ENCODE measurements at places on chromosomes 7 and 10.

DNA sequence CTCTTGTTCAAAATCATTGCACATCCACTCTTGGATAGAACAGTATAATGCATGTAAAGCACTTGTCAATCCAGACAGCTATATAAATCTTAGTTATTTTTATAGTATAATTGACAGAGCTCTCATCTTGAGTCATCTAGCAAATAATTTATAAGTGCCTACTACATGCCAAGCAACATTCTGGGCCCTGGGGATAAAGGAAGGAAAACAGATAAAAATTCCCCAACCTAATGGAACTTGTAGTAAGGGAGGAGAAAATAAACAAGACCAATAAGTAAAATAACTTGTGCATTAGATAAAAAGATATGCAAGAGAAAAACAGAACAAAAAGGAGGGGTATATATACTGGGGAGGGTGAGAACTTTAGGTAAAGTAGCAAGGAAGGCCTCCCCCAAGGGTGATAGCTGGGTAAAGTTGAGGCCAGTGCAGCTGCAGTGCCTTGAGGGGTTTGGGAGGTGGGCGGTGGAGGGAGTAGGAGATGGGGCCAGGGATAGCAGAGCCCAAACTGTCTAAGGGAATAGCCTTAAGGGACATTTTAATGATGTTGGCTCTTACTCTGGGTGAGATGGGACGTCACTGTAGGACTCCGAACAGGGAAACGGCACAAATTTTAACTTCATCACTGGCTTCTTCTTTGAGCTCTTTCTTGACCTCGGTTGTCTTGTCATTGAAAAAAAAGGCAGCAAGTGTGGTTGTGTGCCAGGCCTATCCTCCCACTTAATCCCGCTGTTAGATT is 79.3 kb upstream of the SEC61G start:
- DNase-seq: no peak

DNA sequence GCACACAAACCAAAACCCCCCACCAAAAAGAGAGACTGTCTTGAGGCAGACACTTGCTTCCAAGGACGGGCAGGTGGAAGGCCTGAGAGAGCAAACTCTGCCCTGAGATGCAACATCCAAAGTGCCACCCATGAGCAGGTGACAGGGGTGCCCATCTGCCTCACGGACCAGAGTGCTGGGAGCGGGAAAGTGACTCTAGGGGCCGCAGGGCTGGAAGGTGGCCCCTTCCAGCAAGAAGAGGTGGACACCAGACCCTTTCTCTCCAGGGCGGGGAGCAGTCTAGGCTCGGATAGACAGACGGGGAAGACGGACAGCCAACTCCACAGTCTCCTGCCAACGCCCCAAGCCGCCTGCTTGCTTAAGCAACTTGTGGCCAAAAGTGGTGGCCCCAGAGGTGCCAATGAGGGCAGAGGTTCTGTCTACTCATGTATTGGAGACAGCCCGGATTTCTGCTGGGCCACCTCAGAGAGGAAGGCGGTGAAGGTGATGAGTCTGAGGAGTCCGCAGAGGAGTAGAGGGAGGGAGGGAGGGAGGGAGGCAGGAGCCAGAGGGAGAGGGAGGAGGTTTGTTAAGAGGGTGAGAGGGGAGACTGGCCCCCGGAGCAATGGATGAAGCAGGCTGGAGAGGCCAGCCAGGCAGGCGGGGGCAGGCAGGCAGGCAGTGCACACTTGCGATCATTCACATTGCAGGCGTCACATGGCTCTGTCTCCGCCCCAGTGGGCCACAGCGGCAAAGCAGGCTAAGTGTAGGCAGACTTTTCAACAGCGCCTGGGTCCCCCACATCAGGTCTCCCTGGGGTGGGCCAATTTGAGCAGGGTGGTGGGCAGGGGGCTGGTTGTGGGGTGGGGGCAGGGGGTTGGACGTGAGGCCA is 65.6 kb downstream of the SLC29A4 start:
- no peak for DNase-seq

DNA sequence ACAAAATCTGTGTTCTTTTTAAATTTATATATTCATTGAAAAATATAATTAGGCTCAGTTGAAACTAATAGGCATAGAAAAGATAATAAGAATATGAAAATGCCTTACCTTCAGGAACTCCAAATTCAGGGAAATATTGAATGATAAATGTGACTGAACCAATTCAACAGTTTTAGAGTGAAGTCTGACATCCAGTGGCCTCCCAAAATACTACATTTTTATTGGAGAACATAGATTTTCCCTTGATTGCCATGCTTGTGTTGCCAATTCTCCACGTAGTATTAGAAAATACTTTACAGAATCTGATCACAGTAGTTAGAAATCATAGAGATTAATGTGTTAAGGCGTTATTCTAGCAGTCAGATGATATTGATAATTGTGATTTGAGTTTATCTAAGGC is 1246.7 kb downstream of the GATA3 start:
- DNase-seq: no peak

- no peak for DNase-seq
Measured at GRCh38 chr7:112452102-112452888, 2.0 kb downstream of the IFRD1 start.

- no peak for DNase-seq
Measured at GRCh38 chr10:61029411-61029810, 85.4 kb upstream of the RHOBTB1 start.

DNA sequence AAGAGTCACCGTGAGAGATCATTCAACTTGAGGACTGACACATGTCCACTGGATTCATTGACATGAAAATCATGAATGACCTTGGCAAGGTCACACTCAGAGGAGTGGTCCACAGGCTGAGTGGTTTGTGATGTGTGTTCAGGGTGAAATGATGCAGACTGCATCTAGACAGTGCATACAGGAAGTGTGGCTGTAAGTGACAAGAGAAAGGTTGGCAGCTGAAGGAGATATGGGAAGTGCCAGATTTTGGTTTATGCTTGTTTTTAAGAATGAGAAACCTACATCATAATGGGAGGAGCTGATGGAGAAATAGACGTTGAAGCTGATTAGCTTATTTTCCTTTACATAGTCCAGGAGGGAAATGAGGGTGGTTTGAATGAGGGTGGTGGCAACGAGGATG is 64.8 kb upstream of the VIPR2 start:
- no peak for DNase-seq

DNA sequence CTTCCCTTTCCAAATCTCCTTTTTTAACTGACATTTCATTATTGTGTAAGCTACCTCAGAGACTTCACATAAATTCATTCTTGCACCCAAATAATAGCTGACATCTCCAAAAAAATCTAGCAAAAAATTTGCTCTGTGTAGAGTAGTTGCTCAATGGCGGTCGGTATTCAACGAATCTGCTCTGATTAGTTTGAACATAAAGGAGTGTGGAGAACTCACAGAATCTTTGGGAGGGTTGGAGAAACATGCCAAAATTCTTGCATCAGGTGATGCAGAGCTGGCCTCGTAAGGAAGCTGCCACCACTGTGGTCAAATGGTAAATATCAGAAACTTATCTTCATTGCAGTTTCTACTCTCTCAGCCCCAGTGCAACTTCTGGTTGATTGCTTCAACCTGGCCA is 201.2 kb upstream of the MDFIC start:
- DNase-seq: no peak

GRCh38 chr7:151088856-151089699 is 2.8 kb downstream of the AGAP3 start:
- no peak for DNase-seq

GRCh38 chr7:88339195-88339922 is 32.7 kb upstream of the STEAP4 start:
- DNase-seq: no peak

GRCh38 chr7:127920787-127921438 is 110.3 kb downstream of the LRRC4 start:
- DNase-seq: no peak

- no peak for DNase-seq
Measured at GRCh38 chr10:13899941-13900340, 313.2 kb downstream of the PRPF18 start.

GRCh38 chr10:60662917-60663614 is 115.2 kb upstream of the CDK1 start:
- no peak for DNase-seq

DNA sequence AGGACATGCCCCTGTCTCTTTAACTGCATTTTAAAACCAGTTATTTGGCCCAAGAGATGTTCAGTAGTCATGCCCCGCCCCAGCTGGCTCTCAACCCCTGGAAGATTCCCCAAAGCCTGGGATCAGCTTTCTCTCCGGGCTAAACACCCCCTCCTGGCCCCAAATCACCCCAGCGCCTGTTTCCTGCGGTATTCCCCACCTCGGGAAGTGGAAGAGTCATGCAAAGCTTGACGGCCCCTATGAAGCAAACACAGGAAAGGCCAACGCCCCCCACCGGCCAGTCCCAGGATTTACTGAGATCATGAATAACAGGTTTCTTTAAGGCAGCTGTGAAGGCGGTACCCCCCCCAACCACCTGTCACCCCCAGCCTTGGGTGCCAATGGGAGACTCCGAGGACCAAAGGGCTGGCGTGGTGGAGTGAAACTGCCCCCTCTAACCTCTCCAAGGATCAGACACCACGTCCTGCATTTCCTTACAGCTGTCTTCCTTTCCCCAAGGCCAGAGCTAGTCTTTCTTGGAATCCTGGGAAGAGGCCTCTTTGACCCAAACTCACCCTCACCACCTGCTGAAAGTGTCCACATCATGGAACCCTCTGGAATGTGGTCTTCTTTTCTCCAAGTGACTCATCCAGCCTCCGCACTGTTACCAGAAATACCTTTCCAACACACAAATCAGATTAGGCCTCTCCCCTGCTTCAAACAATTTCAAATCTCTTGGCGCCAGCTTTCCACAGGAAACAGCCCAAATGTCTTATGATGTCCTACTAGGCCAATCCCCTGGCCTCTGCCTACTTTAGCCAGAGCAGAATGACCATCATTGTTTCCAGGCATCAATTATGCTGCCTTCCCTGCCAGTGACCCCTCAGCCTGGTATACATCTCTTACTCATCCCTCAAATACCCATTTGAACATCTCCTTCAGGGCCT is 301.5 kb downstream of the ZEB1 start:
- DNase-seq: no peak

DNA sequence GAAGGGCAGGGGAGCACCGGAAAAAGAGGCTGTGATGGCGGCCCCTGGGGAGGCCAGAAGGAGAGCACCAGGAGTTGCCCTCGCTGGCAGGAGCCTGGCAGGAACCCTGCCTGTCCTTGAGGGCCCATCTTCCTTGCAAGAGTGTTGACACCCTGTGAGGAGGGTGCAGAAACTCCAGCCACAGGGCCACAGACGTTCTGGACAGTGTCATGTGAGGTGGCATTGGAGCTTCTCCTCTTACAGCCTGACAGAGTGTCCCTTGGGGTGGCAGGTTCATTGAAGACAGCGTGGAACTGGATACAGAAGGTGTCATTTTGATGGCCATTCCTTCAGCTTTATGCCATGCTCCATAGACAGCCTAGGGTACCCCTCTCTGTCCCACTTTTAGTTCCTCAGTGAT is 54.2 kb downstream of the RBM20 start:
- no peak for DNase-seq

DNA sequence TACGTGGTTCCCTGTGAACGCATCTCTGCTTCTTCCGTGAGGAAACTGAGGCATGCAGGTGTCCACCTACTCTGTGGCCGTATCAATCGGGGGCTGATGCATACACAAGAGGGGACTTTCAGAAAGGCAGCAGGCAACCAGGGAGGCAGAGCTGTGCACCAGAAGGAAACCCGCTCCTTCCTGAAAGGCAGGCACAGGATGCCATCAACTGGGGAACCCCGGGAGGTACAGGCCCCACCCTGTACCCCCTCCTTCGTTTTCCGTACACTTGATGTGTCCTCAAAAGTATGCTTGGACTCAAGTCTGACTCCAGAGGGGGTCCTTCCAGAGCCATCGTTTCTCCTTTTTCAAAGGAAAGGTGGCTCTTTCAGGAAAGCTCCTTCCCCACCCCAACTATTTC is 59.5 kb downstream of the ASB13 start:
- no peak for DNase-seq

GRCh38 chr10:78712147-78712546 is 356.6 kb upstream of the ZMIZ1 start:
- no peak for DNase-seq

- no peak for DNase-seq
Measured at GRCh38 chr10:129626796-129627435, 159.9 kb downstream of the MGMT start.

GRCh38 chr7:45417268-45417667 is 156.9 kb upstream of the ADCY1 start:
- no peak for DNase-seq

GRCh38 chr7:137682596-137682995 is 164.2 kb downstream of the DGKI start:
- DNase-seq: no peak

GRCh38 chr10:73920089-73920488 is 9.2 kb downstream of the PLAU start:
- no peak for DNase-seq

DNA sequence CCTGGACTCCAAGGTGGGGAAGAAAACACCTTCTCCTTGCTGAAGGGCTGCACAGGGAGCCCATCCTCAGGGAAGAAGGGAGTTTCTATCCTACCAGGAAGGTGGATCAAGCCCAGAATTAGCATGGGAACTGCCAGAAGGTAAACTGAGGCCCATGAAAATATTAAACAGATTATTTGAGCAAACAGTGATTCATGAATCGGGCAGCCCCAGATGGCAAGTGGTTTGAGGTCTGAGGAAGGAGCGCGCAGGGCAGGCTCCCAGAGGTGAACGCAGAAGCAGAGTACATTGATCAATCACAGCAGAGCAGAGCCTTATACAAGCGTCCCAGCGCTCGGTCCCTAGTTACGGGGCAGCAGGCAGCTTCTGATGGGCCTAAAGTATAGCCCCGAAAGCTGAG is 35.8 kb upstream of the PROSER2 start:
- DNase-seq: no peak

DNA sequence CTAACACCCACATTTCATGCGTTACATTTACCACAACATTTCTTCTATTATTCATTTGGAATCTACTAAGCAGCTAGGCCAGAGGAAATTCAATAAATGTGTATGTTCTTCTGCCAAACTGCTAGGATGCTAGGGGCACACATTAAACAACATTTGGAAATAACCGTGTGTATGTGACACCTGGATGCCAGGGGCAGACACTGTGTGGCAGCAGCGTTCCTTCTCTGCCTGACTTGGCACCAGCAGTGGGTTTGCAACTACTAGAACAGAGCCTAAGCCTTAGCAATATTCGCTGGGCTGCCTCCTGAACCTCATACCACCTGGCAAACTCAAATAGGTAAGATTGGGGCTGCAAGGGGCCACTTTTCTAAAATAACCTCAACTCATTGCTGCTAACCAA is 182.1 kb downstream of the CHCHD3 start:
- DNase-seq: no peak

DNA sequence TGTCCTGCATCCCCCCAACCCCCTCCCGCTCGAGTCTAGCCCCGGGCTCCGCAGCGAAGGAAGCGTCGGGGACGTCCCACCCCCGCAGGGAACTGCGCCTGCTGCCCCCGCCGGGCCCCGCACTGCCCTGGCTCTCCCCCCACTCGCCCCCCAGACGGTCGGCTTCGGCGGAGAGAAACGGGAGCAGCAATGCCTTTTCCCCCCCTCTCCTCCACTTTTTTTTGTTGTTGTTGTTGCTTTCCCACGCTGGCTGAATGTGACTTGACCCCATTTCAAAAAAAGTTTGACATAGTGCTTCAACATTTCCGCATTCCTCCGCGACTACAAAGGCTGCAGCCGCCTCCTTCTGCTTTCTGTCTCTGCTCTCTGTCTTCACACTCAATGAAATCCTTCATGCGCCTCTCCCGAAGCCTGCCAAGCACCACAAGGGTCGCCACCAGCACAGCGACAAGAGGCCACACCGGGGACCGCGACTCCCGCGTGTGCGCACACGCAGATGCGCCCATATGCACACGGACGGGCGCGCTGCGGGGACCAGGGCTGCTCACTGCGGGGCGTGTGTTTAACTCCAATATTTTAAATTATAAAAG is 1.0 kb downstream of the CDK6 start:
- peak; percentile 26 for DNase-seq

GRCh38 chr10:80100116-80100515 is 21.7 kb downstream of the TMEM254 start:
- no peak for DNase-seq

Data from effector CD4-positive, alpha-beta T cell (primary cell).